T-helper 2 cell treated with Interferon-gamma antibody and Interleukin-4, amounts not matched to agents 5 μg/mL and 100 μg/mL, for 36 hours (primary cell): ENCODE measurements at places on chromosomes 4 and X.

DNA sequence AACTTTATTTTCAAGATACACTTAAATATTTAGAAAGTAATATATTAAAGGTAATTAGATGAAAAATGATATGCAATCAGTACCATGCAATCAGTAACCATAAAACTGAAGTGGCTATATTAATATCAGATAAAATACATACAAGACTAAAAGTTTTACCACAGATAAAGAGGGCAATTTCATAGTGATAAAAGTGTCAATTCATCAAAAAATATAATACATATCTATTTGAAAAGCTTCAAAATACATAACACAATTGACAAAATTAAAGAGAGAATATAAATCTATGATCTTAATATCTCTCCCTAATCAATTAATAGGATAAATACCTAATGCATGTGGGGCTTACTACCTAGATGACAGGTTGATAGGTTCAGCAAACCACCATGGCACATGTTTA lies 105.5 kb downstream of the SOWAHB start:
- no peak for DNase-seq

DNA sequence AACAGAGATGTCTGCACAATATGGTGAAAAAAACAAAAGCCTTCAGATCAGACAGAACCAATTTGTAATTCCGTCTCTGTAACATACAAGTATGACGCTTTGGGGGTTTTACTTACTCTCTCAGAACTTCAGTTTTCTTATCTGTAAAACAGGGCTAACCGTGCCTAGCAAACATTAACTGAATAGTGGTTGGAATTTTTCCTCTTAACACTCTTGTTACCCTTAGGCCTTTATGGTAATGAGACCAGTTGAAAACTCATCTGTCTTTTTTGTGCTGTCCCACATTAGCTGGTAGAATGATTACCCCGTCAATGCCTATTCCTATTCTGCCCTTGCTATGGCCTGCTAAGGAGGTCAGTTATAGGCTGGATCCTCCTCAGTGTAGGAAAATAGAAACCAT lies 4.5 kb upstream of the MYOZ2 start:
- DNase-seq: no peak

DNA sequence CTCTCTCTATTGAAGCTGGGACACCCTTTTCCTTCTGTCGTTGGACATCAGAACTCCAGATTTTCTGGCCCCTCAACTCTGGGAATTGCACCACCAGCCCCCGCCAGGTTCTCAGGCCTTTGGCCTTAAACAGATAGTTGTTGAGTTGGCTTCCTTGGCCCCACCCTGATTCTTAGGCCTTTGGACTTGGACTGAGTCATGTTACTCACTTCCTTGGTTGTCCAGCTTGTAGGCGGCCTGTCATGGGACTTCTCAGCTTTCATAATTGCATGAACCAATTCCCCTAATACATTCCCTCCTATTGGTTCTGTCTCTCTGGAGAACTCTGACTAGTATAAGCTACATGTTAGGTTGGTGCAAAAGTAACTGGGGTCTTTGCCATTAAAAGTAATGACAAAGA lies 195.7 kb downstream of the GPAT3 start:
- no peak for DNase-seq

DNA sequence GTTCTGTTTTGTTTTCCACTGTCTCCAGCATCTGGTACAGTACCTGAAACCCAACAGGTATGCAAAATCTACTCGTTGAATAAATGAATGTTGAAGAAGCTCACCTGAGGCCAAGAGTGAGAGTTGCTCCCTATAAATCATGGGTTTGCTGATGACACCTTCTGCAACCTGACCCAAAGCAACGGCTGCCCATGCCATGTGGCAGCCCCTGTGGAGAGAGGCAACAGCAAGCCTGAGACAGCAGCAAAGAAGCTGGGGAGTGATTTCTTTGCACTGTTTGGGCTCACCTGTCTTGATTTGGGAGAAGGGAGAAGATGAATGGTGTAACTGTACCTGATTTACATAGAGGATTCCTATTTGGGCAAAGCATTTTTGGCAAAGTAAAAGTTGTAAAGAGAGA lies 119.8 kb upstream of the GPC4 start:
- DNase-seq: no peak

- no peak for DNase-seq
Measured at GRCh38 chr4:40221744-40222143, 24.9 kb downstream of the RHOH start.

- DNase-seq: no peak
Measured at GRCh38 chr4:17502756-17503155, 9.1 kb downstream of the QDPR start.

GRCh38 chr4:180296036-180296599 lies 1947.1 kb upstream of the TENM3 start:
- DNase-seq: no peak

DNA sequence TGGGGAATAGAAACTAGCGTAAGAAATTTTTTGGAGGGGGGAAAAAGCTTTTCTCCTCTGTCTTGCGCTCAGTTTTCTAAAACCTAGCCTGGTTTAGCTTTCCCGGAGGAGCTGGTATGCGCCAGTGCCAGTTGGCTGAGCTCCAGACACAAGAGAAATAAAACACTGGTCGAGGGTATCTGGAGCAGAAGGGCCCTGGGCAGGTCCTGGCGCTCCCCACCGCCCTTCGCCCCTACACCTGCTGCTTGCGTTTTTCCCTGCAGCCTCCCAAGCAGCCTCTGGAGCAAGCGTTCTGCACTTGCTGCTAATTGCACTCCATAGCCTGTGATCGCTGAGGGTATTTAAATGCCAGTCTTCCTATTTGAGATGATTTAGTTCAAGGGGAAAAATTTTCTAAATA lies 816 bp downstream of the EREG start:
- DNase-seq: no peak

DNA sequence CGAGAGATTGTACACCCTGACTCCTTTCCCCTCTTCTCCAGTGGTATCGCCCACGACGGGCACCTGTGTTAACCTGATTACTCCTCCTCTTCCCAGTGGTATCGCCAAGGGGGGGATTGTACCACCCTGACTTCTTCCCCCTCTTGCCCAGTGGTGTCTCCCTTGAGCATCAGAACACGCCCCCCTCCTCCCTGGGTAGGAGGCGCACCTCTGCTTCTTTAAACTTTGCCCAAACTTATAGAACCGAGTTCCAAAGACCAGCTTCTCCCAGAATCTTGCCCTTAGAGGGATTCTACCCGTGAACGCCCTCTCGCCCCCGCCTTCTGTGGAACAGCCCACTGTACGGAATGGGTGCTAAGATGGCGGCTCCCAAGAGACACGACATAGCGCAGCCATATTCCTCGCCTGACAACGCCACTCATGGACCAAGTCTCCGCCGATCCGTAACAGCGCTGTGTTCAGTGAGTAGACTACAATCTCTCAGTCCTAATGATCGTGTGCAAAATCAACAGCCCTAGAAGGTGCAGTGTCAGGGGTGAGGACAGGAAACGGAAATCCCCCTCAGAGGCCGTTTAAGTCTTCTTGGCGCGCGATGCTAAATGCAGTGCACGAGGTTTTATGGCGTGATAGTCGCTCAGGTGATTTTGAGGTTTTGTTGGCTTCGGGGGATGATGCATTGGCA lies 4.2 kb upstream of the ZNF157 start:
- peak; percentile 40 for DNase-seq

DNA sequence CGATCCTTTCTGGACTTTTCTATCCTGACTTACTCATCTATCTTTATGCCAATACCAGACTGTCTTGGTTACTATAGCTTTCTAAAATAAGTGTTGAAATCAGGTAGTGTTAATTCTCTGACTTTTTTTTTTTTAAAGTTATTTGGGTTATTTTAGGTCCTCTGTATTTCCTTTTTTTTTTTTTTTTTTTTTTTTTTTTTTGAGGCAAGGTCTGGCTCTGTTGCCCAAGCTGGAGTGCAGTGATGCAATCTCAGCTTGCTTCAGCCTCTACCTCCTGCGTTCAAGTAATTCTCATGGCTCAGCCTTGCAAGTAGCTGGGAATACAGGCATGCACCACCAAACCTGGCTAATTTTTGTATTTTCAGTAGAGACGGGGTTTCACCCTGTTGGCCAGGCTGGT lies 2.8 kb upstream of the NELFA start:
- no peak for DNase-seq

DNA sequence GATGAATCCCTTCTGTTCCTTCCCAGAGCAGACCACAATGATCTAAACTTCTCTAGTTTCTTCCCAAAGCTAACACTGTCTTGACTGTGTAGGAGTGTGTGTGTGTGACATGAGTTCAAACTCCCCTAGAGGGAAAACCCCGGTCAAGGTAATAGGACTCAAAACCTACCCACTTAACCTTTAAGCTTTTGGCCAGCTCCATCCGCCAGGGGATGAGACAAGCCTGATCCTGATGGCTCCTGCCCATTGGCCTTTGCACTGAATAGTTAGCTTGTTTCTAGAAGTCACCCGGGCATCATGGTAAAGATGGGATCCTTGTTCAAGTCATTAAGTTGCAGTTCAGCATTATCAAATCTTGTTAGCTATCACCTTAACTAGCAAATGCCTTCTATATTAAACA lies 738.4 kb downstream of the RPA4 start:
- no peak for DNase-seq

GRCh38 chr4:154332681-154333421 lies 158.7 kb downstream of the DCHS2 start:
- DNase-seq: peak; percentile 52

DNA sequence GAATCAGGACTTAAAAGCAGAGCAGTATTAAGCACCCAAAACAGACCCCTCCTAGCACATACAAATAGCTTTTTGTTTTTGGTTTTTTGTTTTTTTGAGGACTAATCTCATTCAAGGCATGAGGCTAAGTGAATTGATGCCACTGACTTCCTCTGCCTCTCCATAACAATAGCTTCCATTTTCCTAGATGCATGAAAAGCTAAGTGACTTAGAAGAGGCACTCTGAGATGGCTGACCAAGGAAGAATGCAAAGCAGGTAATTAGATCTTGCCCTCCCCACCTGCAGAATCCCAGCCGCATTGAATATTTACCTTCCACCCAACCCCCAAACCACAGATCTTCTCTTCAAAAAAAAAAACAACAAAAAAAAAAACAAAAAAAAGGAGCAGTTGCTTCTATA lies 7.4 kb upstream of the KDR start:
- no peak for DNase-seq

GRCh38 chrX:100263650-100264049 lies 146.4 kb downstream of the PCDH19 start:
- DNase-seq: no peak

DNA sequence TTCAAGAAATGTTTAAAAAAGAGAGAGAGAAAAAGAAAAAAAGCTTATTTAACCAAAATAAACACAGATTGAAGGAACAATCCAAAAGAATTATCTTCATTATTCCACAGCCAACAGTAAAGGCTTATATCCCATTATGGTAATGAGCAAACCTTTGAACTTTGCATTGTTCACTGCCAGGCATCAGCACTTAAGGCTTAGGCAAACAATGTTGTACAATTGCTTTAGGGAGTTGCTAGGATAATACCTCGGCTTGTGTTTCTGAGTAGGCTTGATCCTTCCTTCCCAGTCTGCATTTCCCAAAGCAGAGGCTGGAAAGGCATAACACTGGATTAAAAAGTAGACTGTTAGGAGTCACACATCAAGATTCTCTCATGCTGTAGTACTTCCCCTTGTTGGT lies 352.7 kb upstream of the IGFBP7 start:
- no peak for DNase-seq

DNA sequence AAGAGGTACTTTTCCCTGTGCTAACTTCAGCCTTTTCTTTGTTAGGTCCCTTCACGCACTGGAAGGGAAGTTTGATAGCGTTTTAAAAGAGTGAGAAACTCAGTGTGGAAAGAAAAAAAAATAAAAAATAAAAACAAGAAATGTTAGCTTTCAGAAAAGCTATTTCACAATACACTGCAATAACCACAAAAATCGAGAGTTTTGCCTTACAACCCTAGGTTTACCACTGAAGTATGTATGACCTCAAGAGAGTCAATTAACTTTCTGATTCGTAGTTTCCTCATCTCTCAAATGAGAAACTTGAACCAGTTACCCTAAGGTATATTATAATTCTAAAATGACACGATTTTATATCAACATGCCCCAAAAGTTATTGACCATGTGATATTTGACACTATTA lies 93.9 kb upstream of the JADE1 start:
- no peak for DNase-seq

DNA sequence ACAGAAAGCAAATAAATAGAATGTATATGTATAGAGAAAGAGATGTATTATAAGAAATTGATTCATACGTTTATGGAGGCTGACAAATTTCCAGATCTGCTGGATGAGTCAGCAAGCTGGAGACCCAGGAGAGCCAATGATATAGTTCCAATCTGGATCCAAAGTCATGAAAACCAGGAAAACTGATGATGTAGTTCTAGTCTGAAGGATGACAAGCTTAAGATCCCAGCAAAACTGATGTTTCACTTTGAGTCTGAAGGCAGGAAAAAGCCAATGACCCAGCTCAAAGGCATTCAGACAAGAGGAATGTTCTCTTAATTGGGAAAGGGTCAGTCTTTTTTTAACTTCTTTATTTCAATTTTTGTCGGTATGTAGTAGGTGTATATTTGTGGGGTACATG lies 102.6 kb downstream of the LHFPL1 start:
- no peak for DNase-seq

DNA sequence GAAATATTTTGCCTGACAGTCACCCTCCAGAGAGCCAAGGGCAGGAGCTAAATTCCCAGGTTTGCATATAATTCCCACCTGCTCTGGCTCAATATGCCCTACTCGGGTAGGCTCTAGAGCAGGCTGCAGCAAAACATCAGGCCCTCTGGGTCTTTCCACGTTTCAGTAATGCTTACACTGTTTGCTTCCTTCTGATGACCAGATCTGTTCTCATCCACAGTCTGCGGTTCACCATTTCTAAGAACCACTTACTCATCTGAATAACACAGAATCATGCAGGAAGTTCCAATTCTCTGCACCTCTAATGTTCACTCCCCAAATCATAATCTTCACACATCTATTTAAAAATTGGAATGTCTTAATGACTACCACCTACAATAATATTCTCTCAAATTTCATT lies 141.4 kb downstream of the PPP3CA start:
- peak; percentile 61 for DNase-seq

DNA sequence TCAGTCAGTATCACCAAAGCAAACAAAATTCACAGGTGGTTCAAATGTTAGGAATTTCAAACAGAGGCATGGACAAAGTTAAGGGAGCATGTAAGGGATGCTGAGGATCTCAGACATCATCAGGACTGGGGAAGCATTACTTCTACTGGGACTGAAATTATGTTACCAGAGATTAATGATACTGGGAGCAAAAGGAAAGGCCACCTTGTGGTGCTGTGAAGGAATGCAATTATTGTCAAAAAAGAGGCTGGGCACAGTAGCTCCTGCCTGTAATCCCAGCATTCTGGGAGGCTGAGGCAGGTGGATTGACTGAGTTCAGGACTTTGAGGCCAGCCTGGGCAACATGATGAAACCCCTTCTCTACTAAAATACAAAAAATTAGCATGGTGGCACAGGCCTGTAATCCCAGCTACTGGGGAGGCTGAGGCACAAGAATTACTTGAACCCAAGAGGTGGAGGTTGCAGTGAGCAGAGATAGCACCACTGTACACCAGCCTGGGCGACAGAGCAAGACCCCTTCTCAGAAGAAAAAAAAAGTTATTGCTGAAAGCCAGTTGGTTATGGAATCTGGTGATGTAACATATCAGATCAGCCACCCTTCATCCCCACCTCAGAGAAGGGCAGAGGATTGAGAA lies 954.3 kb downstream of the PCDH7 start:
- DNase-seq: no peak
